ENCODE measurements at places on chromosomes 7 and 10.

DNA sequence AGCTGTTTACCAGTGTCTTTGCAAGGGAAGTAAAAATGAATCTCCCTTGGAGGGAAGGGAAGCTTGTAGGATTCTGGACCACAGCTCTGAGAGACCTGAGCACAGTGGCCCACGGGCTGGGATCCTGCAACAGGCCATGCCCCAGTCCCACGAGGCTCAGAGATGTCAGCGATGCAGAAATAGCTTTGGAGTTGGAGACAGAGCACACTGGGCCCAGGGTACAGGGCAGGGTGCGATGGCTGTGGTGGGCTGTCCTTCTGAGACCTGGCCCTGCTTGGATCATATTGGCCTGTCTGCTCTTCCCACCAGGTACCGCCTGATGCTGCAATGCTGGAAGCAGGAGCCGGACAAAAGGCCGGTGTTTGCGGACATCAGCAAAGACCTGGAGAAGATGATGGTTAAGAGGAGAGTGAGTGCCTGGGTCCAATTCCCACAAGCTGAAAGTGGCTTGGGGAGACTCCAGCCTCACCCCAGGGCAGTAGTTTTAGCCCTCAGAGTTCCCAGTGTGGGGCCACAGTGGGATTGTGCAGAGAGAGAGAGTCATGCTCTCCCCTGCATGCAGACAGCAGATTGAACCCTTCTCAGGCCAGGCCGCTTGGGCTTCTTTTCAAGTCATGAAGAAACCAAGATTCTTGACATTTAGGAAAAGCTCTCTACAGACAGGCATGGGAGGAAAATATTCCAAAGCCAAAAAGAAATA lies 13.5 kb upstream of the CSGALNACT2 start:
- no peak for DNase-seq

DNA sequence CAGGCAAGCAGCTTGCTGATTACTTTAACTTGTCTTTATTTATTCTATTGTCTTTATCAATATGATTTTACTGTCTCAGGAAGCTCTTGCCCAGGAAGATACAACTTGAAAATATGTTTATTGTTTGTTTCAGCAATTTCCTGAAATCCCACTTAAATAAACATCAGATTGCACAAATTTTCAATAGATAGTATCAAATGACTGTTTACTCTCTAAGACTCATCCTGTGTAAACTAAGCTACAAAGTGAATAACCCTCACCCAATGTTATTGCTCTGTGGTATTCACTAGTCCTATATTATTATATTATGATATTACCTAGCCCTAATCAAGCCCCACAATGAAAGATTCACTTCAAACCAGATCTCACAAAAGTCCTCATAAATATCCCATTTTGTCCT lies 130.4 kb upstream of the HPS1 start:
- DNase-seq: no peak

GRCh38 chr7:152148706-152149105 lies 123.2 kb downstream of the GALNT11 start:
- DNase-seq: no peak

DNA sequence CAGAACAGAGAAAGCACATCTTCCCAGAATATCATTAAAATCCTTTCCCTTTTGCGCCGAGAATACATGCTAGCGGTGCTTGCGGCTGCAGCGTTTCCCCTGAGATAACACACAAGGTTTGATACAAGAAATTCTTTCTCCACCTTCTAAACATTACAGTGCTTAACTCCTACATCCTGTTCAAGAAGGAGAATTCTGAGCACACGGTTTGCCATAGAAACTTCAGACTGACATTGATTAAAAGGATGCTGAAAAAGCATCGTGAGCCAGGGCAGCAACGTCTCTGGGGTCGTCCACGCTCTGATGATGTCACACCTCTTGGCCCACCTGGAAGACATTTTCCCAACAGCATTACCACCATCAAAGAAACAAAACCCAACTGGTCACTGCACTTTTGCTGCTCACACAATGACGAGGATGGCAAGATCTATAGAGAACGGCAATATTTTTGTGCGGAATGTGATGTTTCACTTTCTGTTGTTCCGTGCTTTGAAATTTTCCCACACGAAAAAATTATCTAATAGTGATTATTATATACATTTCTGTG lies 27.0 kb upstream of the PRSS1 start:
- no peak for DNase-seq

DNA sequence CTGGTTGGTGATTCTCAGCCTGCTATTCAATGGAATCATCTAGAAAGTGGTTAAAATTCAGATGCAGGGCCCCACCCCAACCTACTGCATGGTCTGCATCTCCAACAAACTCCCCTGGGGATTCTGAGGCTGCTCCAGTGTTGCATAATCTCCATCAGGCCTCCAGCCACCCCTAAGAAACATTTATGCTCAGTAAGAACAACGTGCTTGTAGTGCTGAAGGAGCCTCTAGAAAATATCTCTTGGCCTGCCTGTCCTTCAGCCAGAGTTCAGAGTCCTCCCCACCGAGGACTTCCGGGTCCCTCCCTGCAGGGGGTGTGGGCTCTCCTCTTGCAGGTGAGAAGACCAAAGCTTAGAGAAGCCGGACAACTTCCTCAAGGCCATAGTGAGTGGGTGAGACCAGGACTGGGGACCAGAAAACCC lies 159.8 kb downstream of the SH3PXD2A start:
- no peak for DNase-seq

GRCh38 chr10:130781206-130781605 lies 530.3 kb downstream of the TCERG1L start:
- no peak for DNase-seq

- DNase-seq: no peak
Measured at GRCh38 chr10:92079003-92079402, 155.4 kb downstream of the BTAF1 start.

- DNase-seq: no peak
Measured at GRCh38 chr10:9452056-9452455, 1397.6 kb downstream of the GATA3 start.

DNA sequence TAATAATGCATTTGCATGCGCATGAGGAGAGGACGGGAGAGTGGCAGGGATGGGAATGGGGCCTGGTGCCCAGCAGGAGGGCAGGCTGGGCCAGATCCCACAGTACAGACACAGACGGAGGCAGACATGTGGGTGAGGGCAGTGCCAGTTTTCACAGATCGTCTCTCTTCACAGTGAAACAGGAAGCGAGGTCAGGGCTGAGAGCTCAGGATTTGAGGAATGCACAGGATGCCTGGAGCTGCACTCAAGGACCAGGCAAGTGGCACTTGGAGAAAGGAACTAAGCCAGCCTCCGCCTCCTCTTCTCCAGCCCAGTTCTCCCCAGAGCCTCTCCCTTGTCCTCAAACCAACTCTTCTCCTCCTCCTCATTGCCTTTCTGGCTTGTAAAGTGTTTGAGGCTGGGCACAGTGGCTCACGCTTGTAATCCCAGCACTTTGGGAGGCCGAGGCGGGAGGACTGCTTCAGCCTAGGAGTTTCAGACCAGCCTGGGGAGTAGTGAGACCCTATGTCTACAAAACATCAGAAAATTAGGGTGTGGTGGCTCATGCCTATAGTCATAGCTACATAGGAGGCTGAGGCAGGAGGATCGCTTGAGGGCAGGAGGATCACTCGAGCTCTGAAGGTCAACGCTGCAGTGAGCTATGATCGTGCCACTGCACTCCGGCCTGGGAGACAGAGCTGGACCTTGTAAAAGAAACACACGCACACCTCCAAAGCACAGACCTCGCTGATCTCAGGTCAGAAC lies 115.2 kb downstream of the HIP1 start:
- DNase-seq: no peak

GRCh38 chr7:88516429-88516828 lies 209.7 kb upstream of the STEAP4 start:
- no peak for DNase-seq

DNA sequence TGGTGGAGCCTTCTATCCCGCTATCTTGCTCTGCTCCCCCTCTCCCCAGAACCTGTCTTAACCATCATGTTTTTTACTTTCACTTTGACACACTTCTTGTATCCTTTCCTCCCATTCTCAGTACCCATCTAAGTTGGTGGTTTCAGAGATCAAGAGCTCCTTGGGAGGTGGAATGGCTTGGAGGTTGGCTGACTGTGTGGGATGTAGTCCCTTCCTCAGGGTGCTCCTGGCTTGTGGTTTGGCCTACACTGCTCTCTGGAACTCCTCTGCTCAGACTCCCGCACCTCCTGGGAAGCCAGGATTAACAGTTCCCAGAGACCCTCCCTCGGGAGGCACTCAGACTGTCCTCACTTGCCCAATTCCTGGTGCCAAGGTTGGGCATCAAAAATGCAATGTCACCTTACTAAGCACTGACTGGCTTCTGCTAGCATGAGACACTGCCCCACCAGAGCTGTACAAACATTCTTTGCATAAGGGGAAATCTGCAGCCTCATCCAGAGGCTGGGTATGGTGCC lies 93.1 kb upstream of the NAMPT start:
- no peak for DNase-seq

DNA sequence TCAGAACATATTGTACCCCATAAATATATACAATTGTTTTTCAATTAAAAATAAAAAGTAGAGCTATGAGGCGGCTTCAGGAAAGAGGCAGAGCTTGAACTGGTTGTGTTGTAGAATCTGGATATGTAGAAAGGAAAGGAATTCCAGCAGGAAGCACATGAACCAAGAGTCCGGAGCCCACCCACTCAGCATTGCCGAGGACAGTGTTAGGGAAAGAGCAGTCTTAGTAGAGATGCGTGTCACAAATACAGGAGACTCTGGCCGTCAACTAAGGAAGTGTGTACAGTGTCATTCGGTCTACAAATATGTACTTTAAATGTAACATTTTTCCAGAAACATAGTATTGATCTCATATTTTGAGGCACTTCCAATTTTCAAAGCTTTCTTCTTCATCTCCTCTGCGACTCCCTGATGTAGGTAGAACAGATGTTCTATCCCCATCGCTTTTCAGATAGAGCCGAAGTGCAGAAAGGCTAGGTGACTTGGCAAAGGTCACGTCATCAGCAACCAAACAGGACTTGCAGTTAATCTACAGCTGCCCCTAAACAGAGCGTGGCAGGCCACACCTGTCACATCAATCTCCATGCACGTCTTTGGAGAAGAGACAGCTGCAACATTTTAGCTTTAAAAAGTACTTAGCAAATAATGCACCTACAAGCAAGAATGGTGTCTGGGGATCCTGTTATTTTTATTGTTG lies 25.3 kb upstream of the GJD4 start:
- DNase-seq: no peak

GRCh38 chr7:33841705-33842129 lies 63.6 kb upstream of the BMPER start:
- DNase-seq: no peak

- DNase-seq: no peak
Measured at GRCh38 chr10:97169911-97170693, 15.7 kb downstream of the SLIT1 start.

- DNase-seq: no peak
Measured at GRCh38 chr10:69757206-69757552, 44.5 kb upstream of the COL13A1 start.

DNA sequence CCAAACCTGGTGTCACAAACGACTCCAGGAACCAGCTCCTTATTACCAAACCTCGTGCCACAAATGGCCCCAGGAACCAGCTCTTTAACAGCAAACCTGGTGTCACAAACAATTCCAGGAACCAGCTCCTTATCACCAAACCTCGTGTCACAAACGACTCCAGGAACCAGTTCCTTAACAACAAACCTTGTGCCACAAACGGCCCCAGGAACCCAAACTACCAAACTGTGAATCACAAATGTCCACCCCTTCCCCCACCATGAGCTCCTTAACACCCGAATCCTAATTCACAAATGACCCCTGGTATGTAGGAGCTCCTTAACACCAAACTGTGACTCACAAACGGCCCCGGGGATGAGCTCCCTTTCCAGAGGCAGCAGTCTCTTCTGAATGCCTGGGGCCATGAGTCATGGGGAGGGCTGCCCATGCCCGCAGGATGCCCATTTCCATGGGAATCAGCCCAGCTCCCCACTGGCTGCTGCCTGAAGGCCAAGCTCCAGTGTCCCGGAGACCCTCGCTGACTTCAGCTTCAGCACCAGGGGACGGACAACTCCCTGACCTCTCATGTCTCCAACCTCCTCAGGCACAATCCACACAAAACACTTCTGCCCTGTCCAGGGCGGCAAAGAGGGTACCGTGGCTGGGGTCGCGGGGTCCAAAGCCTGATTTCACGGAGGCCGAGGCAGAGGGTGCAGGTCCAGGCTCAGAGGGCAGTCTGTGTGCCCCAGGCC lies 213.1 kb downstream of the ELFN1 start:
- DNase-seq: no peak

GRCh38 chr10:77620731-77621130 lies 16.9 kb downstream of the KCNMA1 start:
- no peak for DNase-seq

GRCh38 chr7:151773797-151774196 lies 103.1 kb downstream of the PRKAG2 start:
- no peak for DNase-seq

DNA sequence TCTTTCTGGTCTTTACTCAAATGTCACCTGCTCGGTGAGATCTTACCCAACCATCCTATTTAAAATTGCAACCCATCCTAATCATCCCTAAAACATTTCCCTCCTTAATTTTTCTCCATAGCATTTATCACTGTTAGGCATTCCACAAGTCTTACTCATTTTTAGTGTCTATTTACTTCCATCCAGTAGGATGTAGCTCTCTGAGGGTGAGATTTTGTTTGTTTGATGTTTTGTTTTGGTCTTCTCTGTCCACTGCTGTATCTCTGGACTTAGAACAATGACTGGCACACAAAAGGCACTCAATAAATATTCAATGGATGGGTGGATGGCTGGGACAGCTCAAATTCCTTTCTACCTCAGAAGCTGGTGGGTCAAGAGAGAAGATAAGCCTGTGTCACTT lies 15.8 kb upstream of the DUSP5 start:
- DNase-seq: no peak

DNA sequence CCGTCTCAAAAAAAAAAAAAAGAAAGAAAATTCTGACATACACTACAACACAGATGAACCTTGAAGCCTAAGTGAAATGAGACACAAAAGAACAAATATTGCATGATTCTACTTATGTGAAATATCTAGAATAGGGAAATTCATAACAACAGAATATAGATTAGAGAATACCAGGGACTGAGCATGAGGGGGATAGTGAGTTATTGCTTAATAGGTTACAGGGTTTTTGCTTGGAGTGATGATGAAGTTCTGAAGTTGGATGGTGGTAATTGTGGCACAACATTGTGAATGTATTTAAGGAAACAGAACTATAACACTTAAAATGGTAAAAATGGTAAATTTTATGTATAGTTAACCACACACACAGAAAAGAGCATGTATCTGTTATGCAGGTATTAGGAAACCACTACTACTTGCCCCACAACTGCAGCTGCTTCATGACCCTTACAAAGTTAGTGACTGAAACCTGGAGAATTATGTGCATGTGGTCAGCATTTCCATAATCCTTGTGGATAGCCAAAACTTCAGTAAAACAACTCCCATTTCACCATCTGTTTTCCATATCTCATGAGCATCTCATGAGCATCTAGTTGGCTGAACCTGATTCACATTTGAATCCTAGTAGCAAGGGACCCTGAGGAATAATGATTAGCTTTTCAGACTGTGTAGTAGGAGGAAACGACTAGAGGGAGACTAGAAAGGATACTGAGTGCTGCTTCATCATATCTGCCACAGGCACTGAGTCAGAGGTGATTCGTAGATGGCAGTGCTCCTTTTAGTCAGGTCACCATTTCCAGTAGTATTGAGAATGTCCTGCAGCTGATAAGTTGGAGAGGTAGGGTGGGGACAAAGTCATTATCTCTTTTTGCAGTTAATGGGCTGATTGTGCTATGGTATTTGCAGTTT lies 26.3 kb downstream of the SAMD8 start:
- DNase-seq: no peak
